ENCODE measurements at places on chromosomes 5 and 9.

DNA sequence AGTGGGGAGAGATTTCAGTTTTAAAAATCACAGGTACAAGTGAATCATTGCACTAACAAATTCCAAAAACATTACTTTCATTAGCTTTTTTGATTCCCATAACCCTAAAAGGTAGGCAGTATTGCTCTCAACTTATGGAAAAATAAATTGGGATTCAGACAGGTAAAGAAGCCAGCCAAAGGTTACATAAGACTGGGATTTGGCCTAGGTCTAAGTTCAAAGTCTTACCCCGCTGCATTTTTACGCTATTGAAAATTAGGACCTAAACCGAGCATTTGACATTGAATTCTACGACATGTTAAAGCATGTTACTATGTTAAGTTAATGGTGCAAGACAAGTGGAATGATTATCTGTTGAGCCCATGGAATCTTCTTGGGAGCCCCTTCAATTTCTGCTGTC is 89.6 kb downstream of the ENC1 start:
- DNase-seq = no peak

GRCh38 chr9:29625292-29625731 is 2052.0 kb upstream of the C9orf72 start:
- DNase-seq = no peak

- no peak for DNase-seq
Measured at GRCh38 chr5:151250346-151251000, 2.5 kb upstream of the GM2A start.

- DNase-seq = peak; percentile 74
Measured at GRCh38 chr9:36862206-36863145, 171.6 kb downstream of the PAX5 start.

- no peak for DNase-seq
Measured at GRCh38 chr5:40464511-40464910, 215.2 kb upstream of the PTGER4 start.

DNA sequence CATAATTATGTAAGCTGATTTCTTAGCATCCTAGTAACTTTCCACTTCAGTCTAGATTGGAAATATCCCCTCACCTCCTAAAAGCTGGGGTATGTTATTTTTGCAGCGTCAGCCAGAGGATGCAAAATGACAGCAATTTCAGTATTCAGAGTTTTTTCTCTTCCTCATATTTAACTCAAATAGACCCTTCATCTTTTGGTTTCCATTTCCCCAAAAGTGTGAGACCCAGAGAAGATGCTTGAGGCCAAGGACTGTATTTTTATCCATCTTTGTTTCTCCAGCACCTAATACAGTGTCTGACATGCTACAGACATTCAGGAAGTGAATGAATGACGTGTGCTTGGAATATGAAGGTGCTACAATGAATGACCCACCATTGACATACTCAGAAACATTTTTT is 75.5 kb upstream of the RANBP3L start:
- DNase-seq = no peak

- no peak for DNase-seq
Measured at GRCh38 chr9:91783876-91784672, 166.0 kb downstream of the ROR2 start.

- no peak for DNase-seq
Measured at GRCh38 chr9:70519912-70520724, 105.7 kb upstream of the KLF9 start.

DNA sequence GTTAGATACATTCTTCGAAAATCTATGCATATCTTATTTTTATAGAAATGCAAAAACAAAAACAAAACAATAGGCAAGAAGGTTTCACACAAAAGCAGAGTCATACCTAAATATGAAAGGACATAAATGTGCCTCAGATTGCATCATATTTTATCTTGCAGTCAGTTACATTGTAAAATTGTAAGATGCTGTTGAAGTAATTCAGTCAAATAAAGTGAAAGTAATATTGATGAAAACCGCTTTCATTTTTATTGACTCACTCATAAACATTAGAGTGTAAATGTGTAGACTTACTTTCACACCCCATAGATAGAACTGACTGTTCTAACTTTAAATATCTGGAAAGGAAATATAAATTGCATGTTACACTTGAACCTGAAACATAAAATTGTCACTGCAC is 931.5 kb upstream of the NUDT12 start:
- no peak for DNase-seq

- DNase-seq = peak; percentile 1
Measured at GRCh38 chr9:12538842-12539579, 154.2 kb upstream of the TYRP1 start.

DNA sequence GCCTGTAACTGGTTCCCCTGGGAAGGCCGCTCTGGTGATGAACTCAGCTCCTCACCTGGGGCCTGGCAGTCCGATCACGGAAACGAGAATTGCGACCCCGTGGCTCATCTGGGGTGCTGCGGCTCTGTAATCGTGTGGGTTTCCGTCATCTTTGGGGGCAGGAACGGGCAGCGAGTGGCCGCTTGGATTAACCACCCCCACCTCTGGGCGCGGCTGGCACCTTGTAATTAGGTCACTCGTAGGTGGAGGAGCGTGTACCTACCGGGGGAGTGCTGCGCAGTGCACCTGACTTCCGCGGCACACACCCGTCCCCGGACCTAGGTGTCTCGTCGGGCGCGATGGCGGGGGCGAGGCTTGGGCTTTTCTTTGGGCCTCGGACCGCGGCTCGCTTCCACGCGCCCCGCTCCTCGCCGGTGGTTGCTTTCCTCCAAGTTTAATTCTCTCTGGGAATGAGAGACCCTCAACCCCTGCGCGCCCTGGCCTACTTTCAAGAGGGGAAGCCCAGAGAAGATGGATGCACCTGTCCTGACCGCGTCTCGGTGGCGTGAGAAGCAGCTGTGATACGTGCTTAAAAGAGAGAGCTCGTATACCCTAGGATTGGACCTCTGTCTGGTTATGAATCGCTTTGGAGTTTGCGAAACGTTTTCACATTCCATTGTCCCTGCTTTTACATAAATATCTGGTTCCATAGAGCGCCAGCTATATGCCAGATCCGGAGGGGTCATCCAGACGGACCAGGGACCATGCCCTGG is 744 bp upstream of the PPP2CA start:
- DNase-seq = peak; percentile 87

- DNase-seq = peak; percentile 60
Measured at GRCh38 chr9:131391020-131391419, 2.9 kb upstream of the PRRC2B start.

- no peak for DNase-seq
Measured at GRCh38 chr5:172266071-172266675, 17.4 kb downstream of the UBTD2 start.

GRCh38 chr5:174310243-174310642 is 264.7 kb downstream of the NSG2 start:
- DNase-seq = no peak

DNA sequence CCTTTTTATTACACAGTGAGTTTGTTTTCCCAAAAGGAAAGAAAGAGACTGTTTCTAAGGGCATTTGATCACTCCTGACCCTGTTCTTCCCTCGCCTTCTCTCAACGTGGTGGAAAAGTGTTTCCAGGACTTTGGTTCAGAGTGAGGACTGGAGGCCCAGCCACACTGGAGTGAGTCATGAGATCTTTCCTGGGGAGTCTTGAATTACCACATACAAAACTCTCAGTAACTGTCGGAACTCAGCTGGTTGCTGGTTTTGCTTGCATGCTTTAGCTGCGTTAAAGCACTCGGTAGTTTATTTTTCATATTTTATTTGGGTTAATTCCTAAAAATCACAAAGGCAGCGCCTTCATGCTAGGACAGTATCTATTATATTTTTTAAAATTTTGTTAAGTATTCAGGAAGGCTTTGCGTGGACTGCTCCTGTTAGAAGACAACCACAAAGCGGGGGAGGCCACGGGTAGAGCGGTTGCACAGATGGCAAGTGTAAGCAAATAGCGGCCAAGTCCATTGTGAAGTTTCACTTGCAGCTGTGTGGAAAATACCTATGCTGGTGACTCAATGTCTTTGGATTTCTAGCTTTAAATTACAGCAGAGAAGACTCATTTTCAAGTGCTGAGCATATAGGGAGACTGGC is 77.7 kb downstream of the ARSB start:
- DNase-seq = no peak

- DNase-seq = no peak
Measured at GRCh38 chr5:6752782-6753181, 39.5 kb downstream of the TENT4A start.

GRCh38 chr5:172454358-172455086 is at the start of gene SH3PXD2B:
TSS of gene SH3PXD2B (minus strand) at chr5:172454525. CDS start at chr5:172454352, 173 bp downstream.
- DNase-seq = peak; percentile 90

GRCh38 chr9:37197158-37198038 is 77.0 kb downstream of the ZCCHC7 start:
- peak; percentile 35 for DNase-seq

- no peak for DNase-seq
Measured at GRCh38 chr9:84511651-84512050, 157.9 kb upstream of the NTRK2 start.

GRCh38 chr5:1405539-1406530 is 39.4 kb downstream of the SLC6A3 start:
- no peak for DNase-seq

- peak; percentile 89 for DNase-seq
Measured at GRCh38 chr5:138725153-138725817, 27.9 kb upstream of the CTNNA1 start.

DNA sequence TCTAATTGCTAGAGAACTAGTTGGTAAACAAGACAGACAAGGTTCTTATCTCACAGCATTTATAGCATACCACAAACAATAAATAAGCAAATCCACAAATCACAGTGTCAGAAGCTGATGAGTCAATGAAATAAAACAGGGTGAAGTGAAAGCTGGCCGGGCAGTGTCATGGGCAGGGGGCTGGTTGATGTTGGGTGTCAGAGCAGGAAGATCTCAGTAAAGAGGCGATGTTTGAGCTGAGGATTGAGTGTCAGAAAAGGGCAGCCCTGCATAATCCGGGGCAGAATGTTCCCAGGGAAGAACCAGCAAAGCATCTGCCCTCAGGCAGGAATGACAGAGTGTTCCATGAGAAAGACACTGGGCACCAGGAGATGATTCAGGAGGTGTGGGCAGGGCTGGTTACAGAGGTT is 183.4 kb downstream of the GOLPH3 start:
- DNase-seq = no peak

- DNase-seq = no peak
Measured at GRCh38 chr5:37606632-37607248, 227.6 kb downstream of the WDR70 start.

DNA sequence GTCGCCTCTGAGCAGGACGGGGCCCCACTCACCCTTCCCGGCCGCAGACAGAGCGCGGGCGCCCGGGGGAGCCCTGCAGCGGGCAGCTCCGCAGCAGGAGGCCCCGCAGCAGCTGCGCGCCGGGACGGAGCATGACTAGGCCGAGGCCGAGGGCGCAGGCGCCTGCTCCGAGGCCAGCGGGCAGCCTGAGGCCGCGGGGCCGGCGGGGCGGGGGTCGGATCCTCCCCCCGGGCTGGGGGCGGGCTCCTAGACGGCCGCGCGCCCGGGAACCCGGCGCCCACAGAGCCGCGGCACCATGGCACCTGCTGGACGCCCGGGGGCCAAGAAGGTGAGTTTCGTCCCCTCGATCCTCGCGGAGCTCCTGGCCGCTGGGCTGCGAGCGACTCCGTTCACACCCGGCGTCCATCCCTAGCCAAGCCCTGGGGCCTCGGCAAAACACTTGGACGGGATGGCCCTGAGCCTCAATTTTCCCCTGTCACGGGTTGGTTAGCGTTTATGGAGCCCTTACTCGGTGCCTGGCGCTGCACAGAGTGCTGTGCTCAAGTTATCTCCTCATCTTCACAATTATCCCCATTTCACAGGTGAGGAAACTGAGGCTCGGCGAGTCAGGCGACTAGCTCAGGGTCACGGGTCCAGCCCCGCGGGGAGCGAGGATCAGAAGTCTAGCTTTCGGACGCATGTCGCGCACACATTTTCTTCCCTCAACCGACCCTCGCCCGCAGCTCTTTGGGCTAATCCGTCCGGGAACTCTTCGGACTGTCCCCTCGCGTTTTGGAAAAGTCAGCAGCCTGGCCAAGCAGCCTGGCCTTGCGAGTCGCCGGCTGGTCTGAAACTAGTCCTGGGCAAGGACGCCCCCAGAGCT is at the start of the genes BHMT2 and DMGDH:
TSS of gene BHMT2 (plus strand) at position 280 of the 862 bp plus-strand sequence. CDS start at position 296, 16 bp downstream.
TSS of gene DMGDH (minus strand) at position 187 of the 862 bp plus-strand sequence. CDS start at position 133, 54 bp downstream.
- no peak for DNase-seq

Measured in stomach (tissue), 19 donors.